M059J (cell line): ENCODE measurements at places on chromosomes 2 and 18. TPM values are rescaled to one million over a fixed set of nuclear protein-coding genes. Genes with fewer than 3 reads are reported as not detected.
A peak's percentile ranks its signal among the peaks of the same experiment; 100 is the strongest.

DNA sequence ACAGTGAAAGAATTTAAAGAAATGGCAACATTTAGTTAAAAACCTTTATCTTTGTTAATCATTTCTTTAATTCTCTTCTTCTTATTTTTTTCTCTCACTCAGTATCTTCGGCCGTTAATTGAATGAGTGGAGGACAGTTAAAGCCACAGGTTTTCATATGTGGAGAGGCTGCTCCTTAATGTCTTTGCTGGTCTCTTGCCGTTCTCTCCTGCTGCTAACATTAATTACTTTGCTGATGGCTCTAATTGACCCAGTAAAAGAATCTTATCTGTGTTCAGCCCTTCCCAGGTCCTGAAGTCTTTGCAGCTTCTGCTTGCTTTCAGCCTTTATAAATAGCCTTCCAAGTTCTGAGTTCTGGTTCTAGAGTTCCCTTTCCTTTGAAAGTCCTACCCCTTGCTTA, 77.1 kb downstream of the ADAM23 start:
- no peak for DNase-seq

GRCh38 chr18:21823848-21824247, 83.3 kb downstream of the MIB1 start:
- no peak for DNase-seq

The ASB18 gene
- total RNA-seq: 0.30 TPM in 1 of 2 replicates, not detected in the other

DNA sequence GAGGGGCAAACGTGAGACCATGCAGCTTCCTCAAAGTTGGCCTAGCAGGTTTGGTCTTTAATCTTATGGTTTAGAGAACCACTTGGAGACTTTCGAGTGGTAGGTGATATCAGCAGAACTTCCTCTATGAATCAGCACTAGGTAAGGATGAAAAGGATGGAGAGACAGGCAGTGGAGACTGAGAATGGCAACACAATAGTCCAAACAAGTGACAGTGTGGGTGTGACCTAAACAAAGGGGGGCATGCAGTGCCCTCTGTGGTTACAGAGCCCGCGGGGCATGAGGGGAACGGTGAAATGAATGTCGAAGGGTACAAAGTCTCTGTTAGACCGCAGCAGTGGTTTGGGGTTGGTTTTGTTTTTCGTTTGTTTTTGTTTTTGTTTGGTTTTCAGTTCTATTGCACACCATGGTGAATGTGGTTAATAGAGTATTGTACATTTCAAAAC, 143.9 kb downstream of the L3MBTL4 start:
- no peak for DNase-seq

- no peak for DNase-seq
Observed at GRCh38 chr2:214088536-214088935, 322.3 kb upstream of the VWC2L start.

The ADI1 gene
- 66.9 and 83.1 TPM in 2 replicates for total RNA-seq

GRCh38 chr18:47036927-47037578, 1.6 kb upstream of the ELOA2 start:
- DNase-seq: no peak

- peak; percentile 65 for DNase-seq
Observed at GRCh38 chr2:149188291-149188690, 142.1 kb upstream of the LYPD6 start.

DNA sequence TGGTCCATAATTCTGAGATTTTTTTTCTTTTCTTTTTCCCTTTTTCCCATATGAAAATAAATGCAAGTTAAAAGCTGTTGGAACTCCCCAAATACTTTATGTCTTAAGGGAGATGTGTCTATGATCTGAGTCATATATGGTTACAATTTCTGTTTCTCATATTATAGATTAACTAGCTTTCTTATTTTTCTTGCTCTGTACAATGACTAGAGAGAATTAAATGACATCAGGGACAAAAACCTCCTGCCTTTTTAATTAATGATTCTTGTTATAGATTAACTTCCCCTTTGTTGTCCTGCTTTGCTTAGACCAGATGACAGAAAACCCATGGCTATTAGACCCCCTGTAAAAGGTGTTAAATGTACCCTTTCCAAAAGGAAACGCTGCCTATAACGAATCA, 643.9 kb upstream of the NXPH2 start:
- DNase-seq: no peak
